Testis (tissue), 5 donors: ENCODE measurements at places on chromosomes 6 and 20. TPM values are rescaled to one million over a fixed set of nuclear protein-coding genes. Genes with fewer than 3 reads are reported as not detected.
A peak's percentile ranks its signal among the peaks of the same experiment; 100 is the strongest.

HLA-DOB gene
- 1.3 TPM for total RNA-seq

GMPR gene
- 164 TPM for total RNA-seq

TRIM31 gene
- total RNA-seq: 4.0 TPM

OR12D3 gene
- total RNA-seq: 0.16 TPM

MROH8 gene
- total RNA-seq: 43.5 TPM

GPRC6A gene
- 0.16 TPM for total RNA-seq

CYP24A1 gene
- 0.43 TPM for total RNA-seq

RCAN2 gene
- 7.1 TPM for total RNA-seq

NRSN2 gene
- total RNA-seq: 79.0 TPM

LHFPL5 gene
- 0.50 TPM for total RNA-seq

- no peak for DNase-seq
- no peaks in the 10 kb centered on the region for H3K4me1 ChIP-seq
- H3K4me3 ChIP-seq: no peak overlapping the region
- H3K36me3 ChIP-seq: no peaks in the 10 kb centered on the region
Observed at GRCh38 chr20:59676851-59677182, 72.5 kb downstream of the PHACTR3 start.

DNA sequence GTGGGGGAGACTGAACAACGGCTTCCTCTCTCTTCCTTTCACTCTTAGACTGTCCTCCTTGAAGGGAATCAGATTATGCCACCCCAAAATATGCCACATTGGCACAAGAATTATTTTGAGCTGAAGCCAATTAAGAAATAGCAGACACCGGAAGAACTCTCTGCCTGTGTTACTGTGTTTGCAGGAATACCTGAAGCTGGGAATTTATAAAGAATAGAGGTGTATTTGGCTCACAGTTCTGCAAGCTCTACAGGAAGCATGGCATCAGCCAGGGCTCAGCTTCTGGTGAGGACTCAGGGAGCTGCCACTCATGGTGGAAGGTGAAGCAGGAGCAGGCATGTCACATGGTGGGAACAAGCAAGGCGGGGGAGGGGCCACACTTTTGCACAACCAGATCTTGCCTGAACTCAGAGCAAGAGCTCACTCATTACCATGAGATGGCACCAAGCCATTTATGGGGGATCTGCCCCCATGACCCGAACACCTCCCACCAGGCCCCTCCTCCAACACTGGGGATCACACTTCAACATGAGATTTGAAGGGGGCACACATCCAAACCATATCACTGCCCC is 46.0 kb downstream of the PCNA start:
- no peak overlapping the region for H3K27ac ChIP-seq
- H3K4me3 ChIP-seq: no peak overlapping the region
- H3K36me3 ChIP-seq: no peaks in the 10 kb centered on the region
- H3K27me3 ChIP-seq: no peaks in the 10 kb centered on the region
- DNase-seq: peak; percentile 21

DNA sequence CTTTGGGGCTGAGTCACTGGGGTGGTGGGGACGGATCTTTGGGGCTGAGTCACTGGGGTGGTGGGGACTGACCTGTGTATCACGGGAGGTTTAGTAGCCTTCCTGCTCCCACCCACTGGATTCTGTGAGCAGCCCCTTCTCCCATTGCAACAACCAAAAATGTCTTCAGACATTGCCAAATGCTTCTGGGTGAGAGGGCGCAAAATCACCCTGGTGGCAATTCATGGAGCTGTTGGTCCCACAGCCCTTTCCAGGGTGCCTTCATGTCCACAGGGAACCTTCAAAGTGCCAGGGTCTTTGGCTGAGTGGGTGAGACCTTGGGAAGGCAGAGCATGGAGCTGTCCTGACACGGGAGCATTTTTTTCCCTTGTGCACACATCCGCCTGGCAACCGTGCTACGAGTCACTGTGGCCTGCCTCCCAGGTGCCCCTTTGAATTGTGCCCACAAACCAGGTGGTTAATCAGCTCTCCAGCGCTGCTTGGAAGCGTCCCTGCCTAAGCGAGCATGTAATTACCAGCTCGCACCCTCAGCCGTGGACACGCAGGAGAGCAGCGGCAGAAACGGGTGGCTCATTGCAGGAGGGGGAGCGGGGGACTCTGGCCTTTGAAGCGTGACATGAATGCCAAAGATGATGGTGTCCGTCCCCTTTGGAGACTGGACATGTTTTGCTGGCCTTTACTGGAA is 27.4 kb upstream of the APCDD1L start:
- no peak overlapping the region for H3K27ac ChIP-seq
- no peaks in the 10 kb centered on the region for H3K36me3 ChIP-seq
- no peaks in the 10 kb centered on the region for H3K27me3 ChIP-seq
- DNase-seq: peak; percentile 9
- H3K4me3 ChIP-seq: no peak overlapping the region
- H3K4me1 ChIP-seq: no peaks in the 10 kb centered on the region

- no peaks in the 10 kb centered on the region for H3K27me3 ChIP-seq
- no peaks in the 10 kb centered on the region for H3K4me1 ChIP-seq
- H3K36me3 ChIP-seq: no peaks in the 10 kb centered on the region
Observed at GRCh38 chr6:54891536-54891935, 45.0 kb downstream of the FAM83B start.

DNA sequence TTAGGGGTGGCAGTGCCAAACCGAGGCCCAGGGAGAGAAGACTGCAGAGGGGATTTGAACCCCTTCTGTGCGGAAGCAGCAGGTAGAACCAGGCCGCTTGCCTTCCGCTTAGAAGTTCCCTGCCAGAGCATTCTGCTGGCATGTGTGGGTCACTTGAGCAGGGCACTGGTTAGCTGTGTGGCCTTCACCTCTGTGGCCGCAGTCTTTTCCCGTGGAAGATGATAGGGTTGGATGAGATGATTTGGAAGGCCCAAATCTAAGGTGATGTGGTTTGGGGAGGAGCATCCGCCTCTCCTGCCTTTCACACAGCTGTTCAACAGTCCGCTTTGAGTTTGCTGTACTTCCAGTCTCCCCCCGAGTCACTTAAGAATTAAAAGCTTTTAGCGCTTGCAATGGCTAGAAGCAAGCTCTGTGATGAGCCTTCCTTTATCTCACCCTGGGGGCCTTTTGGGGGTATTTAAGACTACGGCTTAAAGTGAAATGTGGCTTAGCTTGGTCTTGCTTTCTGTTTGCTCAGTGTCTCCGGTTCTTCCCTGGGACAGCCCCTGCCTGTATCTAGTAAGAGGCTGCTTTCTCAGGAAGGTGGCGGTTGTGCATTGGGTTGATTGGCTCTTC is 743 bp downstream of the CMTR1 start:
- H3K4me1 ChIP-seq: peaks cover 22% of the 10 kb centered on the region
- peak overlapping the region; percentile 99 for H3K4me3 ChIP-seq
- DNase-seq: peak; percentile 44

DNA sequence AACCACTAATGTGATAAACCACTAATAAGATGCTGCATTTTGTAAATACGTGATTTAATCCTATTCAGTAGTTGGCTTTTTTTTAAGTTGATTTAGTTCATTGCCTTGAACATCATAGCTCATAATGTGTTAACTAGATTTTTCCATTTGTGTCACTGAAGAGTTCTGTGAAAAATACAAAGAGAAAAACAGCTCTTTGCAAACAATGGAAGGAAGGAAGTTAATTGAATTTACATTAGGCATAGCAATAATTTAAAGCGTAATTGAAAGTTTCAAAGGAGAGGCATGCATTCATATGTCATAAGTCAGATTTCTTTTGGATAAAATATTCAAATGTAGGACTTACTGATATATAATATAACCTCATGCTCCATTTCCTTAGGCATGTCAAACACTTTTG is 102.3 kb downstream of the TBC1D7 start:
- DNase-seq: no peak
- no peaks in the 10 kb centered on the region for H3K36me3 ChIP-seq
- no peaks in the 10 kb centered on the region for H3K4me1 ChIP-seq

DNA sequence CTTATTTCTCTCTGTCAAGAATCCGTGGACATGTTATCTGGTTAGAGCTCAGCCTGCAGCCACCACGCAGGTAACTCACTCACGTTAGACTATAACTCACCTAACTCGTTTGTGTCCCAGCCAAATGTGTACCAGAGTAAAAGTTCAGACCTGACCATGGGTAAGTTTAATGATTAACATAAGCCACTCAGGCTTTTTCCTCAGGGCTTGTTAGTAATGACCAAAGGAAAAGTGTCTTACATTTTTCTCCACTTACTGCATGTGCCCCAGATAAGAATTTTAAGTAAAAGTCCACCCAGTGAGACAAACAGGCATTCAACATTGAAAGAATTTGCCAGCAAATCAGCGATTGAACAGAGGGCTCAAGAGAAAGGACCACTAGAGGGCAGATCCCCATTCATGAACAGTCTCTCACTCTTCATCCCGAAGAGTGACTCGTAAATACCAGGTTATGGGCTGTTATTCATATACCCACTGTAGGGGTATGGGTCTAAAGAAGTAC is at the start of gene PKHD1:
TSS of gene PKHD1 (minus strand) at position 116 of the 502 bp plus-strand sequence. CDS start 2,680 bp downstream, outside the sequence.
- H3K36me3 ChIP-seq: no peaks in the 10 kb centered on the region
- H3K4me1 ChIP-seq: no peaks in the 10 kb centered on the region
- no peak within 1 kb of the TSS for H3K4me3 ChIP-seq
- no peaks in the 10 kb centered on the region for H3K27me3 ChIP-seq
- H3K27ac ChIP-seq: no peak within 1 kb of the TSS

- no peaks in the 10 kb centered on the region for H3K4me1 ChIP-seq
- H3K27ac ChIP-seq: peak overlapping the region; percentile 90
- no peaks in the 10 kb centered on the region for H3K36me3 ChIP-seq
Observed at GRCh38 chr6:26286168-26286877, 78.7 kb upstream of the BTN3A2 start.

- no peaks in the 10 kb centered on the region for H3K4me1 ChIP-seq
- no peak for DNase-seq
- no peak overlapping the region for H3K27ac ChIP-seq
- H3K36me3 ChIP-seq: no peaks in the 10 kb centered on the region
- H3K27me3 ChIP-seq: no peaks in the 10 kb centered on the region
Observed at GRCh38 chr6:117776441-117776840, 101.2 kb downstream of the NUS1 start.

GRCh38 chr6:10837009-10837621 is 1.2 kb downstream of the MAK start:
- no peak overlapping the region for H3K27ac ChIP-seq
- peak overlapping the region; percentile 69 for H3K4me3 ChIP-seq
- no peaks in the 10 kb centered on the region for H3K36me3 ChIP-seq
- no peaks in the 10 kb centered on the region for H3K27me3 ChIP-seq
- peak; percentile 36 for DNase-seq
- no peaks in the 10 kb centered on the region for H3K4me1 ChIP-seq

DNA sequence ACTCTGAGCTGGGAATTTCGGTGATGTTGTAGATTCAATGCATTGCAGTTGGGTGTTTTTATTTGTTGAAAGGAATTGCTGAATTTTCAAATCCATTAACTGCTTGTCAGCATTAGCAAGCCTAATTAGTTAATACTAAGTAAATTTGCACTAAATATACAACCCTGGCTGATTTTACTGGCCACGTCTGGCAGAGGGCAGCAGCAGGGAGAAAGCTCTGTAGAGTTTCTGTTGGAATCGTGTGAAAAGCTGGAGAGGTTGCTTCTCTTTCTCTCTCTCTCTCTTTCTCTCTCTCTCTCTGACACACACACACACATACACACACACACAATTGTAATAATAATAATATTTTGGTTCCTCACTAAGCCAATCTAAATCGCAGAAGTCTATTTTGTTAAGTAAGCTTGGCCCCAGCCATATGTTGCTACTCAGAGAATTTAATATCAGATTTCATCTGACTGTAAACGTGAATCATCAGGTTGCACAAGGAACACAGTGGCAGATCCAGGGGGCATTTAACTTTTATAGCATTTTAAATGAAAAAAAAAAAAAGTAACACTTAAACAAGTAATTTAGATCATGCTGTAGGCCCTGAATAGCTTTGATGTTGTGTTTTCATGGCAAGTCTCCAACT is 289.5 kb downstream of the ESR1 start:
- H3K27me3 ChIP-seq: no peaks in the 10 kb centered on the region
- H3K27ac ChIP-seq: no peak overlapping the region
- no peak overlapping the region for H3K4me3 ChIP-seq

- no peaks in the 10 kb centered on the region for H3K27me3 ChIP-seq
- H3K4me1 ChIP-seq: no peaks in the 10 kb centered on the region
- H3K36me3 ChIP-seq: no peaks in the 10 kb centered on the region
- no peak overlapping the region for H3K4me3 ChIP-seq
- no peak for DNase-seq
Observed at GRCh38 chr20:39632176-39632575, 670.0 kb downstream of the DHX35 start.

DNA sequence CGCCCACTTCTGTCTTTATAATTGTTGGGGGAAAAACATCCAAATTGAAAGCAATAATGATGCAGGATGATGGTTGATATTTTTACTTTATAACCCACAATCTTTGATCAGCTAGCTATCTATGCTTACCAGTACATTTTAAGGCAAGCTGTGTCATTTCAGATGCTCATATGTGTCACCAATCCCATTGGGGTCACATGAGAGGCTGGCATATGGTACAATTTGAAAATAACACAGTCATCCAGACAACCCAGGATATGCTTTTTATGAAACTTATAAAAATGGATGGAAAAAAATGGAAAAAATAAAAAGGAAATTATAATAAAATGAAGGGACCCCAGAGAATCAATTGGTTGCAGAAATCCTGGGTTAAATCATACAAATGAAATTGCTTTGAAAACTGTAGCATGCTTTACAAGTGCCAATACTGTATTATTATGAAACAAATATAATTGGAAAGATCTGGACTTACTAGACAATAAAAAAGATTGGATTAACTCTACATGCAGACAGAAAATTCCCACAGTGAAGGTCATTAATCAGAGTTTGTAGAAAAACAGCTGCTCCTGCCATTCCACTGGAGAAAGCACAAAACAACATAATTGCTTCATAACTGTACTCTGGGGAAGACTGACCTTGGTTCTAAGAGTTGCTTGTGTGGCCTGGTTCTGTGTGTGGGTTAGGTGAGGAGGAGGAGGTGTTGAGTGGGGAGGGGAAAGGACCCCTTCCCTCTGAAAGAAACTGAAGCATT is 13.3 kb upstream of the PRIM2 start:
- no peak overlapping the region for H3K4me3 ChIP-seq
- H3K4me1 ChIP-seq: peaks cover 5% of the 10 kb centered on the region
- no peaks in the 10 kb centered on the region for H3K36me3 ChIP-seq
- no peak for DNase-seq

- H3K4me3 ChIP-seq: no peak overlapping the region
- no peak for DNase-seq
- H3K36me3 ChIP-seq: no peaks in the 10 kb centered on the region
- H3K27ac ChIP-seq: no peak overlapping the region
Observed at GRCh38 chr6:167416676-167417430, 92.0 kb downstream of the TTLL2 start.

- H3K36me3 ChIP-seq: no peaks in the 10 kb centered on the region
- H3K27me3 ChIP-seq: no peaks in the 10 kb centered on the region
- H3K27ac ChIP-seq: no peak overlapping the region
- H3K4me1 ChIP-seq: no peaks in the 10 kb centered on the region
Observed at GRCh38 chr20:7742479-7742878, 197.8 kb downstream of the HAO1 start.

DNA sequence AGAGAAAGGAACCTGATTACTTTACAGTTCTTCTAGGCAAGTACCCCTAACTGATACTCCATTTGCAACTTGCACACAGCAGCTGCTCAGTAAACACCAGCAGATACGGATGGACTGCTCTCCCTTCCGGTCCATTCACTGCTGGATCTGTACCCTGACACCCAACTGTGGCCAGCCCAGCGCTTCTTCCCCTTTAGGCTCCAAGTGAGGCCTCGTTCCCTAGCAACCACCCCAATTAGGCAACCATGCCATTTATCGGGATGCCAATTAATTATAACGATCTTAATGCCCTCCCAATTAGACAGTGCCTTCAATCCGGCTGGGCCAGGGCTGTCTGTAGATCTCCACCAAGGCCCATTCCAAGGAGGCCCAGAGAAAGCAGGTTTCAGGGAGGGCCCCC is 3.2 kb downstream of the SULF2 start:
- H3K27ac ChIP-seq: no peak overlapping the region

GRCh38 chr6:149125309-149125708 is 192.2 kb upstream of the TAB2 start:
- H3K4me3 ChIP-seq: no peak overlapping the region
- H3K36me3 ChIP-seq: no peaks in the 10 kb centered on the region
- H3K27me3 ChIP-seq: no peaks in the 10 kb centered on the region
- no peak overlapping the region for H3K27ac ChIP-seq
- no peaks in the 10 kb centered on the region for H3K4me1 ChIP-seq
